ENCODE measurements at places on chromosomes 11 and 22. TPM values are rescaled to one million over a fixed set of nuclear protein-coding genes. Genes with fewer than 3 reads are reported as not detected.

GAB4 gene
- total RNA-seq = not detected

MRGPRX3 gene
- total RNA-seq = not detected

IL17RA gene
- 5.3 TPM for total RNA-seq

GRM5 gene
- under 0.01 TPM for total RNA-seq

- no peaks in the 10 kb centered on the region for H3K36me3 ChIP-seq
- DNase-seq = no peak
- H3K27ac ChIP-seq = no peak overlapping the region
- H3K4me3 ChIP-seq = no peak overlapping the region
These were observed 98.7 kb downstream of the MORC2 start for GRCh38 chr22:30869667-30870395.

DNA sequence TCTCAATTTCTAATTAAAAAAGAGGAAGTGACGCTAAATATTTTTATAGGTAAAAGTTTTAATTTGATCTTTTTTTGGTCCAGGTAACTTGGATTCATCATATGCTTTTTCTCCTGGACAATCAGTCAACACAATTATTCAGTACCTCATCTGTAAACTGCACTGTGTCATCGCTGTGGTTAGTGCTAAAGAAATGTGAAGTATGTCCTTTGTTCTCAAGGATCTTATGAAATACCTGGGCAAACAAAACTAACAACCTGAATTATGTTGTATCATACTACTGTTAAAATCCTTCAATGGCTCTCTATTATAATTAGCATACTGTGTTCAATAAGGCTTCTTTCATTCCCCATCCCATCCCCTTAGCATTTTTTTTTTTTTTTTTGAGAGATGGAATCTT is 19.9 kb upstream of the SCN3B start:
- H3K4me1 ChIP-seq = no peaks in the 10 kb centered on the region
- H3K36me3 ChIP-seq = no peaks in the 10 kb centered on the region
- H3K27me3 ChIP-seq = peaks cover 2% of the 10 kb centered on the region
- H3K27ac ChIP-seq = no peak overlapping the region
- DNase-seq = no peak

DNA sequence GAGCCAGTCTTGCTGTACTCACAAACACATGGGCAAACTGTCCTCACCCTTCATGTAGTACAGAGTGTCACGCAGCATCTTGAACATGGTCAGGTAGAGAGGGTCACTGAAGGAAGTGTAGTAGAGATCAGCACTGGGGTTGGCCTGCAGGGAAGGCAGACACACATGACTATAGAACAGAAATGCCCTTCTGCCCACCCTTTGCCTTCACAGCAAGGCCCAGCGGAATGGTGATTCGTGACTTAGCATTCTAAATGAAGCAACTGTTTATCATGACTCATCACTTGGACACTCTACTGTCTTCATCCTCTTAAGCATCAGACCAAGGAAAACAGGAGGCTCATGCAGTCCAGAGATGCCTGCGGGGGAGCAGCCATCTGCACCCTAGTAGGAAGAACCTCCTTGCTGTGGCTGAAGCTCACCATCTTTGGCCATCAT is 33.4 kb downstream of the SERPIND1 start:
- H3K27me3 ChIP-seq = no peaks in the 10 kb centered on the region
- H3K4me3 ChIP-seq = no peak overlapping the region
- peak; percentile 81 for DNase-seq
- peak overlapping the region; percentile 65 for H3K27ac ChIP-seq
- H3K36me3 ChIP-seq = peaks cover 21% of the 10 kb centered on the region

- no peak for DNase-seq
- H3K27ac ChIP-seq = peak overlapping the region; percentile 94
- H3K27me3 ChIP-seq = no peaks in the 10 kb centered on the region
- H3K4me3 ChIP-seq = peak overlapping the region; percentile 88
- no peaks in the 10 kb centered on the region for H3K4me1 ChIP-seq
These were observed 380 bp upstream of the TTC17 start for GRCh38 chr11:43358279-43358800.

Measured in fibroblast of lung (primary cell).